Activated CD8-positive, alpha-beta memory T cell treated with anti-CD3 and anti-CD28 coated beads for 48 hours (primary cell): ENCODE measurements at places on chromosomes 5 and 9.

DNA sequence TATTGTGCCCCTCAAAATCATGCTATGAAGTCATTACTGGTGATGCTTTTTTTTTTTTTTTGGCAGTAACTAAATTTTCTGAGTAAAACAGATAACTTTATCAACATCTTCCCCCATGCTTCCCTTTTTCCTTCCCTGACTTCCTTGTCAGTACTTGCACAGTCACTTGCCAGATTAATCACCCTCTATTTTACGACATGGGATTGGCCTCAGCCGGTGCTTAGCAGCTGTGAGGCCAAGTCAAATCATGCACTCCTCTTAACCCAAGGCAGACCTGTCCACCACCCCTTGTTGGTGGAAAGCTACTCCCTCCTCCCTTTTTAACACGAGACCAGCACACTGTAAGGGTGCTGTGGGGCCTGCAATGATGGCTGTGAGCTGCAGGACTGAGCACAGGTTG lies 118.0 kb upstream of the OTULINL start:
- DNase-seq: no peak

GRCh38 chr5:168865968-168866367 lies 286.8 kb upstream of the PANK3 start:
- DNase-seq: no peak

- DNase-seq: no peak
Measured at GRCh38 chr5:66828046-66828547, 231.9 kb downstream of the MAST4 start.

DNA sequence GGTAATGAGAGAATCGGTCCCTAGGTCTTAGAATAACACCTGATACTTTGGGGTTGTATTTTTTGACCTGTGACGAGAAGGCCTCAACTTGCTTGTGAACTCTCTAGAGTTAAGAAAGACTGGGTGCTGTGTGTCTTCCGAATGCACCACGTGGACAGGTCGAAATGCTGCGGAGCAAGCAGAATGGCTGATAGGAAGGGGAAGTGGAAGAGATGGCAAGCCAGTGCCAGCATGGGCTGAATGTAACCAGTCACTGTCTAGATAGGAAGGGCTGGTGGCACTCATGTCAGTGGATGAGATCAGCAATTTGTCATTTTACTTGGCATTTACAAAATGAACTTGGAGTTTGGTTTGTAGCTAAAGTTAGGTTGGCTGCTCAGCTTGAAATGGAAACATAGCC lies 5.6 kb downstream of the OTULINL start:
- no peak for DNase-seq

GRCh38 chr5:148861088-148861487 lies 34.7 kb downstream of the ADRB2 start:
- DNase-seq: no peak

GRCh38 chr5:149211566-149211965 lies 60.1 kb upstream of the AFAP1L1 start:
- DNase-seq: no peak

DNA sequence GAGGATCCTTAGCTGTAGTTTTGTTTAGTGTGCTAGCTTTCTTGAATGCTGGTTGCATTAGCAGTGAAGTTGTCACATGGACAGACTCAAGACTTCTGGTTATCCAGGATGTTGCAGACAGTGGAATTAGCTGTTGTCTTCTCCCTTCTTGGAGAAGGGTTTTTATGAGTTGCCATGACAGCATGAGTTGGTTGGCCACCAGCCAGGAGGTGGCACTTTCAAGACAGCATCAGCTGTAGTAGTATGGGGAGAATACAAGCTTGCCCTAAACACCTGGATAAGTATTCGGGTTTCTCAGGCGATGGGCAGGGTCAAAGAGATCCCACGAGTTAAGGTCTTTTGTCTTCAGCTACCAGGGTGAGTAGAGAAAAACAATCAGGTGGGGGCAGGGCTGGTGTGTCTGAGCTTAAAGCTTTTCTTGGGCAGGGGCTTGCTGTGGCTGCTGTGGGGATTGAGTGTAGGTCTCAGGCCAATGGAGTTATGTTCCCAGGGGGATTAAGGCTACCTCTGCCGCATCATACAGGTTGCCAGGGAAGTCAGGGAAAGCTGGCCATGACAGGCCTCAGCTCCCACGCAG lies 7.7 kb upstream of the C5orf47 start:
- DNase-seq: no peak

- no peak for DNase-seq
Measured at GRCh38 chr9:18366184-18366583, 107.8 kb upstream of the ADAMTSL1 start.

- DNase-seq: no peak
Measured at GRCh38 chr9:89670114-89670513, 65.3 kb downstream of the GADD45G start.

DNA sequence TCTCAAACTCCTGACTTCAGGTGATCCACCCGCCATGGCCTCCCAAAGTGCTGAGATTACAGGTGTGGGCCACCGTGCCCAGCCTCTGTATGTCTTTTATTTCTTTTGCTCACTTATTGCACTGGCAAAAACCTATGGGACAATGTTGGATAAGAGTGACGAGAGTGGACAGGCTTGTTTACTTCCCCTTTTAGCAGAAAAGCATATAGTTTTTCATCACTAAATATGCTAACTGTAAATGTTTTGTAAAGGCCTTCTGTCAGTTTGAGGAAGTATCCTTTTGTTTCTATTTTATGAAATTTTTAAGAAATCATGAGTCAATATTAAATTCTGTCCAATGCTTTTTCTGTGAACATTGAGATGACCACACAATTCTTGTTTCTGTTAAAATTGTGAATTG lies 103.3 kb downstream of the AUH start:
- no peak for DNase-seq

DNA sequence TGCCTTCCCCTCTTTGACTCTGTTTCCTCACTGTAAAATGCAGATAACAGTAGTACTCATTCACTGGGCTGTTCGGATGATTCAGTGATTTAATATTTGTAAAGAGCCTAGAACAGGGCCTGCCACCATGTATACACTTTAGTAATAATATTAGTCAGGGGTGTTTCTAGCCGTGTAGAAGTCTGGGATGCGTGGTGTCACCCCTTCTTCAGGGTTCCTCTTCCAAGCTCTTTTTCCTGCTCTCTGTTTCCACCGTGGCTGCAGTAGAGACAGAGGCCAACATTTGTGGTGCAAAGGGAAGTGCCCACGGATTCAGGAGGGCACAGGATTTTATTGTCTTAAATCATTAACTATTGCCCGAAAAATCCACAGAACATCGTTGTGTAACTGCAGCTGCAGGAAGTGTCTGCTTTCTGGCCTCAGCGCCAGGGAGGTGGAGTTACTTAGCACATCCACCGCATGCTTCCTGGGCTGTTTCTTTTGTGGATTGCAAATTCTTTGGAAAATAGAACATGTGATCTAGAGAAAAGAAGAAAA lies 61.7 kb downstream of the TRIO start:
- DNase-seq: no peak

DNA sequence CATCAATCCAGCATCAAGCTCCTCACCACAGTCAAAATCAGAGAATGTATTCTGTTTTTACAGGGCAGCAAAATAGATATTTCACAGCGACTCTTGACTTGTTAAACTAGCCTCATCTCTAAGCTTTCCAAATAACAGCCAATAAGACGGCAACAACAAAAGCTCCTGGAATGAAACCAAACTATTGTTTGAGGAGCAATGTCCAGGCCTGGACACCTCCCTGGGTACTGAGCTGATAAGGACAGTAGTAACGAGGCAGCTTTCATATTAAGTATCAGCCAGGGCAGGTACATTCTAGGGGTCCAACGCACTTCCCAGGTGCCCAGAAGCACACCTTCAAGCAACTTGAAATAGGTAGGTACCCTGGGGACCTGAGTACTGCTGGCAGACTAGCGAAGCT lies 260.3 kb downstream of the ENC1 start:
- DNase-seq: no peak

- no peak for DNase-seq
Measured at GRCh38 chr5:80963966-80964481, 3.9 kb downstream of the RASGRF2 start.

DNA sequence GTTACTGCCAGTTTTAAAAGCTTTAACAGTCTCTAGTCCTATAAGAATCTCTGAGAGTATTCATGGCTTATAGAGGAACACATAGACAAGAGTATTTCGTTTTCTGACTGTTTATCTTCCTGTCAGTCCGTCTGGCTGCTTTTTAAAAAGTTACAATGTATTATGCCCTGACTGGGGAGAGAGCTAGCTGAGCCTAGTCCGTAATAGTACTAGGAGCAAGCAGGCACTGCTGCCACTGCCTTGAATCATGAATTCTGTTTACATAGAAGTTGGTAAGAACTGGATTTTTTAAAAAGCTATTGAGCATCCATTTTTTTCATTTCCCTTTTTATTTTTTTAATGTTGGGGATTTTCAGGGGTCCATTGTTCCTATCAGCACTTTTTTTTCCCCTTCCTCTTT lies 26.6 kb downstream of the XPA start:
- no peak for DNase-seq

- DNase-seq: no peak
Measured at GRCh38 chr5:141039061-141039460, 12.1 kb upstream of the PCDHB1 start.

GRCh38 chr9:76192013-76192412 lies 202.2 kb downstream of the RFK start:
- no peak for DNase-seq

DNA sequence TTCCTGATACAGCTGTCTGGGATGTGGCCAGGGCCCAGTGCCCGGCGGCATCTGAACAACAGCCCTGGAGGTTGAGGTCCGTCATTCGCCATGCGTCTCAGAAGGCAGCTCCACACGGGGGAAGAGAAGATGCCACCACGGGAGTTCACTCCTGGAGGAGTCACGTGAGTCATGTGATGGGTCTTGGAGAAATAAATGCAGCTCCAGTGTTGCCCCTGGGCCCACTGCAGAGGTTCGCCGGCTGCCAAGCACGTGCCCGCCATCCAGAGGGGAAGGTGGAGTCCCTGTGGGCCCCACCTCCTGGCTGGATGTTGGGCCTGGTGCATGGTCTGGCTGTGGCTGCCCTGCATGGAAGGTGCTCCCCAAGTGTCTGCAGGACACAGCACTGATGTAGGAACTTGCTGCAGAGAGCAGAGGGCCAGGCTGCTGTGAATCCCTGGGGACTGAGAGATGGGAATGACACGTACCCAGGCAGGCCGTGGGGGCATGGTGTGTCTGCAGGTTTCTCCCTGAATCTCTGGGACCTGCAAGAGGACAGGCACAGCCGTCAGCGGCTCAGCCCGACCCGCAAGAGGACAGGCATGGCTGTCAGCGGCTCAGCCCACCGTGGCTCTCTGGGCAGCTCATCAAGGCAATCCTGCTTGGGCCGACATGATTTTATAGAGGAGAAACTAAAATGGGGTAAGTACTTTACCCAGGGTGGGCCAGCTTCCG lies 418.3 kb upstream of the IRX4 start:
- no peak for DNase-seq

DNA sequence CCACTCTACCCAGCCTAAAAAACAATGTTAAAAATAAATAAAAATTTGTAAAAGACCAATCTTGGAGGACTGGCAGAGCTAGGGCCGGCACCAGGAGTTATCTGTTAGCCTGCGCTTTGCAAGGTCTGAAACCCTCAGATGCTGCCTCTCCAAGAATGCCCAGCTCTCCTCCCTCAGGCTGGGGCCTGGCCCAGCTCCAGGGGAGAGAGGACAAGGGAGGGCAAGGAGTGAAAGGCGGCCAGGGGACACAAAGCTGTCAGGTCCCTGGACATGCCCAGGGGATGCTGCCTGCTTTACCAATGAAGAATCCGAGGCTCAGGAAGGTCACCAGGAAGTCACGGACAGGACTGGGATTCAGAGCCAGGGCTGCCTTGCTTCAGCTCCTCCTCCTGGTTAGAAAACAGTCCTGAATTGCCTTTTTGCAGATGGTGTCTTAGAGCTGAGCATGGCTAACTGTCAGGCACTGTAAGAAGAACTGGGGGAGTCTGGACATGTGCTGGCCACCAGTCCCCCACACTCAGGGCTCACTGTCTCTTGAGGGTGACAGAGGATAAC lies 5.5 kb upstream of the N4BP3 start:
- DNase-seq: no peak

GRCh38 chr9:110389148-110389750 lies 51.6 kb upstream of the TXNDC8 start:
- no peak for DNase-seq

- no peak for DNase-seq
Measured at GRCh38 chr9:557601-558201, 283.8 kb upstream of the DMRT1 start.

DNA sequence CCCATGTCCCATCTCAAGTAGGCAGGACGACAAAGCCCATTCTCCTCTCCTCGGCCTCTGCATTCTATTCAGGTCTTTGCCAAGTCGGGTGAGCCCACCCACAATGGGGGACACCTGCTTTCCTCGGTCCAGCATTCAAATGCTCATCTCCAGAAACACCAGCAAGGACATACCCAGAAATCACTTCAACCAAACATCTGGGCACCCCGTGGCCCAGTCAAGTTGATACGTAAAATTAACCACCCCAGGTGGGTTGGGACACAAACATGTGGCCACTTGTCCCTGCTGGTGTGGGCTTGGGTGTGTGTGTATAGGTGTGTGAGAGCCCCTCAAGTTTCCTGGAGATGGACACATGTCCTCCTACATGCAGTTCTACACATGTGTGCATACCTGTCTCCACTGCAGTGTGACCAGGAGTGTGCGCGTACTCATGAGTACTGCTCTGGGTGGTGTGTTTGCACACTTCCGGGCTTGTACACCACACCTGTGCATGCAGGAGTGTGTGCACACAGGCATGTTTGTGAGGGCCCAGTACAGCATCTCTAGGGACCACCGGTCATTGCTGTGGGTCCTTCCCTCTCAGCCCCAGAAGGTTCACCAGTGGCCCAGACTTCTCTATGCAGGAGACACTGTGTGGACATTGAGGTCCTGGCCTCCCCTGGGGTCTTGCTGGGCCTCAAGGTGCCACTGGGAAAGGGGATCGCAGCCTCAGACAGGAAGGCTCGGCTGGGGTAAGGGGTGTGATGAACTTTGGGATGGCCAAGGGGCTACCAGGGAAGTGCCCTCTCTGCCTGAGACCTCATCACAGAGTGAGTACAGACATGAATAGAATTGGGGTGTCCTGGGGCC lies 35.4 kb upstream of the RXRA start:
- DNase-seq: no peak

DNA sequence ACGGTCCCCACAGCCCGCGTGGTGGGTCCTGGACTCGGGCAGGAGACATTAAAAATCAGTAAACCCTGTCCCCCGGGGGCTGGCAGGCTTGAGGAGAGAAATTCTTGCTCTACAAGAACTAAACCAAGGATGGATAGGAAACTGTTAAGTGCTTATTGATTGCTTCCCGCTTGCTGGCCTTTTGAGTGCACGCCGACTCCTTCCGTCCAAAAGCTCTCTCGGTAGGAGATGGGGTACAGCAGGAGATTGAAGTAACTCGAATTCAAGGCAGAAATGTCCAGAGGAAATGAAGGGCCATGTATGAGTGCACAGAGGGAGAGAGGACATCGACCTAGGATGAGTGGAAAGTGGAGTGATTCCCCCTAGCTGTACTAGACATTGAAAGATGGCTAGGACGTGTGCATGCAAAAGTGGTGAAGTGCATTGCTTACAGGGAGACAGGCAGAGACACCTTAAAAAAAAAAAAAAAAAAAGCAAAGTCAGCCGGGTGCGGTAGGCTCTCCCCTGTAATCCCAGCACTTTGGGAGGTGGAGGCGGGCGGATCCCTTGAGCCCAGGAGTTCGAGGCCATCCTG lies 923 bp downstream of the RECK start:
- no peak for DNase-seq

GRCh38 chr5:14267991-14268708 lies 125.0 kb downstream of the TRIO start:
- DNase-seq: no peak

- DNase-seq: no peak
Measured at GRCh38 chr5:142378737-142379634, 54.2 kb upstream of the SPRY4 start.

GRCh38 chr5:132198571-132198970 lies 29.1 kb downstream of the P4HA2 start:
- no peak for DNase-seq
